ENCODE measurements at places on chromosomes 5 and 9.

- no peak for DNase-seq
Observed at GRCh38 chr5:93117751-93118531, 463.1 kb downstream of the NR2F1-AS1 start.

DNA sequence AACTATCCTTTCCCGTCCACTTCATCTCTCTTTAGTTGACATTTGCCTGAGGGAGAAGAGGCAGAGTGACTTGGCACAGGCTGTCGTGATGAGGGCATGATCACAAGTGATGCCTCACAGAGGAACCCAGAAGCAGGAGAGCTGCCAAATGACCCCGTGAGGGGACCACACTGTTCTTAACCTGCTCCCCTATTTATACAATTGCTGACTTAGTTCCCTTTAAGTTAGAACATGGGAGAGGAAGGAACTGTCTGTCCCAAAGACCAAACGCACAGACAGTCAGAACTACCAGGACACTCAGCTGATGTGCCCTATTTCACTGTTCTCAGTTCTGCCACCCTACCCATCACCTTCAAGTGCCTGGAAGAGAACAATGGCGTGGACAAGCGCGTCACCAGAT, 73.7 kb downstream of the SLC1A3 start:
- DNase-seq, result no peak

DNA sequence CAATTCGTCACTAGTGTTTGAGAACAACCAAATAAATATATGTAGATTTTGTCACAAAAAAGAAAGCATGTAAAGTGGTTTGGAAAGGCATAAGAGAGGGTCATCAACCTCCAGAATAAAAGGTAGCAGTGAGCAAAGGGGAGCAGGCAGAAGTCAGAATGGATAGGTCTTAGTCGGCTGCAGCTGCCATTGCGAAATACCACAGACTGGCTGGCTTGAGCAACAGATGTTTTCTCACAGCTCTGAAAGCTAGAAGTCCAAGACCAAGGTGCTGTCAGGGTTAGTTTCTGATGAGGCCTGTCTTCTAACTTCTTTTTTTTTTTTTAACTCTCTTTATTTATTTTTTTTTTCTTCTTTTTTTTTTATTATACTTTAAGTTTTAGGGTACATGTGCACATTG, 208.1 kb upstream of the PIK3R1 start:
- peak; percentile 8 for DNase-seq

GRCh38 chr9:128729766-128730517, 6.0 kb upstream of the ZDHHC12 start:
- DNase-seq, result no peak

- DNase-seq, result peak; percentile 12
Observed at GRCh38 chr5:102809033-102809432, 53.9 kb downstream of the PAM start.

- peak; percentile 73 for DNase-seq
Observed at GRCh38 chr9:107484117-107484723, 5.3 kb downstream of the KLF4 start.

DNA sequence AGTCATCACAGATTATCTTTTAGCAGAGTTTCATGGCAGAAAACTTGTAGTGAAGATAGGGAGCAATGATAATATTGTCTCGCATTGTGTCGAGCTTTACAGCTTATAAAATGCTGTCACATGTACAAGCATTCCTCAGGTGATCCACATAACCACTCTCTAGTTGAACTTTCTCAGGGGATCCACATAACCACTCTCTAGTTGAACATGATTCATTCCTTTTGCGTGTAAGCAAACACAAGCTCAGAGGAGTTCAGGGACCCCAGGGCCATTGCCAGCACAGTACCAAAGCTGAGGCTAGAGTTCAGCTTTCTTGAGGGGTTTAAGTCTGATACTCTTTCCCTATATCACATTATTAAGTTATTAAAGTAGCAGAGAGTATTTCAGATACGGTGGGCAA, 86.7 kb downstream of the CDH6 start:
- no peak for DNase-seq

- DNase-seq, result peak; percentile 66
Observed at GRCh38 chr5:146291421-146292074, 47.1 kb upstream of the POU4F3 start.

GRCh38 chr5:143126174-143127019, 277.1 kb downstream of the NR3C1 start:
- no peak for DNase-seq

GRCh38 chr5:150244209-150244608, 45.4 kb downstream of the CAMK2A start:
- no peak for DNase-seq

DNA sequence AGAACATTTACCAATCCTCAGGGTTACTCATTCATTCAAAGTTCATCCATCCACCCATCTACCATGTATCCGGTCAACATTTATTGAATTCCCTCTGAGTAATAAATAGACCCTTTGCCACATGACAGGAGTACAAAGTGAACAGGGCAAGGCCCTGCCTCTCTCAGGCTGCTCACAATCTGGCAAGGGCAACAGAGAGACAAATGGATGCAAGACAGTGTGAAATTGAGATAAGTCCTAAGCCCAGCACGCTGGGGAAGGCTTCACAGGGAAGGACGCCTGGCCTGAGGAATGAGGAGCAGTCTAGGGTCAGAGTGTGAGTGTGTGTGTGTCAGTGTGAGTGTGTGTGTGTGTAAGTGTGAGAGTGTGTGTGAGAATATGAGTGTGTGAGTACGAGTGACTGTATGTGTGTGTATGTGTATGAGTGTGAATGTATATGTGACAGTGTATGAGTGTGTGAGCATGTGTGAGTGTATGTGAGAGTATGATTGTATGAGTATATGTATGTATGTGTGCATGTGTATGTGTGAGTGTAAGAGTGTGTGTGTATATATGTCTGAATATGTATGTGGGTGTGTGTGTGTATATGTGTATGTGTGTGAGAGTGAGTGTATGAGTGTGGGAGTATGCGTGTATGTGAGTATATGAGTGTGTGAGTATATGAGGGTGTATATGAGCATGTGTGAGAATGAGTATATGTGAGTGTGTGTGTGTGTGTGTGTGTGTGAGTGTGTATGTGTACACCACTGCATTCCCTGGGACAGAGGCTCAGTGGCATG, 145.6 kb downstream of the FSTL4 start:
- DNase-seq, result no peak

DNA sequence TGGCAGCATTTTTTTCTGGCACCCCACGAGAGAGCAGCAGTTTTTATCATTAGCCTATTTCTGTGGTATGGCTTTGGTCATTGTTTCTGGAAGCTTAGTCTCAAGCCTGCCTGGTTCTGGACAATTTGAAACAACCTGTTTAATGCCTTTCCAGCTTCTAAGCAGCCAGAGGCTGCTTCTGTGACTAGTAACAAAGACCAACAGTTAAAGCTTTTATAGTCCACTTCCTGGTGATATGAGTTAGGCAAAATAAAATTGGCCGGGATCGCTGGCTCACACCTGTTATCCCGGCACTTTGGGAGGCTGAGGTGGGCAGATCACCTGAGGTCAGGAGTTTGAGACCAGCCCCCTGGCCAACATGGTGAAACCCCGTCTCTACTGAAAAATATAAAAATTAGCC, 24.0 kb downstream of the LYRM7 start:
- no peak for DNase-seq

GRCh38 chr5:6667648-6668047, 34.4 kb downstream of the SRD5A1 start:
- DNase-seq, result no peak

- DNase-seq, result peak; percentile 22
Observed at GRCh38 chr9:74577956-74578355, 80.8 kb downstream of the RORB start.

- no peak for DNase-seq
Observed at GRCh38 chr5:114266374-114266773, 95.5 kb upstream of the KCNN2 start.

GRCh38 chr9:16915126-16915831, 44.8 kb upstream of the BNC2 start:
- DNase-seq, result no peak

- no peak for DNase-seq
Observed at GRCh38 chr9:36870960-36871359, 163.1 kb downstream of the PAX5 start.

GRCh38 chr9:129988607-129989361, 54.2 kb downstream of the FNBP1 start:
- DNase-seq, result no peak

GRCh38 chr5:12272389-12272788, 368.1 kb upstream of the CTNND2 start:
- DNase-seq, result peak; percentile 28

GRCh38 chr5:143004361-143005145, 234.4 kb downstream of the ARHGAP26 start:
- peak; percentile 59 for DNase-seq

- peak; percentile 83 for DNase-seq
Observed at GRCh38 chr5:76544268-76544926, 78.8 kb downstream of the F2RL2 start.

DNA sequence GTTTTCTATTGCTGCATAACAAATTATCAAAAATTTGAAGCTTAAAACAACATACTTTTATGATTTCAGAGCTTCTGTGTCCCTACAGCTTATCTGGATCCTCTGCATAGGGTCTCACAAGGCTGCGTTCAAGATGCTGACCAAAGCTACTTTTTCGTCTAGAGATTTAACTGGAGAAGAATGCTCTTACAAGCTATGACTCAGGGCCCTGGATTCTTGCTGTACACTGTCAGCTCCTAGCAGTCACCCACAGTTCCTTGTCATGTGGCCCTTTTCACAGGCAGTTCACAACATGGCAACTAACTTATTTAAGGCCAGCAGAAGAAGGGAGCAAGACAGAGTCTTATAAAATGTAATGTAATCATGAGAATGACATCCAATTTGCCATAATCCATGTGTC, 70.8 kb upstream of the FAM174A start:
- DNase-seq, result no peak

- DNase-seq, result no peak
Observed at GRCh38 chr5:178129296-178129695, 1.5 kb upstream of the RMND5B start.

DNA sequence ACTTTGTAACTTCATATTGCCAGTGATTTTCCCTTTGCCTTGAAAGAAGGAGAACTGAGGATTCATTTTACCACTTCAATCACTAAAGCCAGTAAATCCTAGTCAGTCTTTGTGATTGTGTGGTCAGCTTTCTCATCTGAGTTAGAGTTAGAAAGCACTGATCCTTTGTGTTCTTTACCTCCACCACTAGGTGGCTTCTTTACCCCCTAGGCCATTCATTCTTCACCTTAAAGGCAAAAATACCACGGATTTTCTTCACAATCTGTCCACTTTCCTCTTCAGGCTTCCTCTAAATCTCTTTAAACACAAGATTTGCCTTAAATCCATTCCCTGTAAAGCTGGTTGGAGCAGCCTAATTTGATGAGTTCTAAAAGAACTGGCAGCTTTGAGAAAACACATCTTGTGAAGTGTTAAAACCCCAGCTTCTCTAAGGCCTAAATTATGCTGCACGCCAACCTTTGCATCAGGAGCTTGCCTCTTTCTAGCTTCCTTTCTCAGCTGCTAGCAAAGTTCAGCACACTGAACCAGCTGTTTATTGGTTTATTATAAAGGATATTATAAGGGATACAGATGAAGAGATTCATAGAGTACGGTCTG, 20.4 kb downstream of the BDP1 start:
- peak; percentile 37 for DNase-seq

DNA sequence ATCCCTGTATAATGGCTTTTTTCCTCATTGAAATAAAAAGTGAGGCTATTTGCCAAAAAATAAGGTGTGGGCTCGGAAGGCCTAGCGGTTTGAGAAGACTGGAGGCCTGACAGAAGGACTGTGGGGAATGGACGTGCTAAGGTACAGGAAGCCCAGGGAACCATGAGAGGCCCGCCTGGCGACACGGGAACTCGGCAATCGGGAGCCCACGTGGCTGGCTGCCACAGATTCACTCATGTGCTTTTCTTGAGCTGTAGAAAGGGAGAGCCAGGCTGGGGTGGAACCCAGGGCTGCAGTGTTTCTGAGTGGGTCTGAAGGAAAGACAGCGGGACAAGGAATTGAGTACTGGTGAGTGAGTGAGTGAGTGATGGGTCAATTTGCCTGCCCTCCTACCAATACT, 11.9 kb upstream of the DDX41 start:
- no peak for DNase-seq

- DNase-seq, result peak; percentile 88
Observed at GRCh38 chr9:125374443-125375309, 113.0 kb downstream of the GAPVD1 start.

DNA sequence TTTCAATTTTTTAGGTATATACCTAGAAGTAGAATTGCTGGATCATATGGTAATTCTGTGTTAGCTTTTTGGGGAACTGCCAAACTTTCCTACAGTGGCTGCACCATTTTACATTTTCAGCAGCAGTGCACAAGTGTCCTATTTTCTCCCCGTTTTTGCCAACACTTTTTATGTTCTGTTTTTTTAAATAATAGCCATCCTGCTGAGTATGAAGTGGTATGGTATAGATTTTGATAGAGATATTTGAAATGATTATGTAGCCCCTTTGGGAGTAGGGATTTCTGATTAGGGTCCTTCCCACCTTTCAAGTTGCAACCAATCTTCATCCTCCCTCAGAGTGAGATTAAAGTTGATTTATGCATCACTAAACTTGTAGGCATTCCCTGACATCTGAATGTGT, 76.5 kb downstream of the ARHGEF28 start:
- no peak for DNase-seq

DNA sequence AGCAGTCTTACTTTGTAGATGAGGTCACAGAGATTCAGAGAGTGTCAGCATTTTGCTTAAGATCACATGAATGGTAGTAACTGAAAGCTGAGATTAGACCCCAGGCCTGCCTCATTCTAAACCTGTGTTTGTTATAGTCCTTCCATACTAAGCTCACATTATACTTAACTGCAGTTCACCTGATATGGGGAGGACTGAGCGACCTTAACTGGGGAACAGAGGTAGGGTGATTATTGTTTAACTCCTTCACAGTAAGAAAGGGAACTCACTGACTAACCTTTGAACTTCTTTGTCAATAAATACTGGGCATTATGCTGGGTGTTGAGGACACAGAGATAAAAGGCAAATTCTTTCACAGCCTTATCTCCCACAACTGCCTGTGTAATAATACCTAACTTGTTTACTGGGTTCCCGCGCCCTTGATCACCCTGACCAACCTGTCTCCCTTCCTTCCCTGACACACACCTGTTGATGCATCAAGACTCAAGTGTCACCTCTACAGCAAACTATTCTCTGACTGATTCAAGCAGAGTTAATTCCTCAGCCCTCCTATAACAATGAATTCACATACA, 27.2 kb downstream of the DEPDC1B start:
- no peak for DNase-seq

- DNase-seq, result no peak
Observed at GRCh38 chr9:29297592-29297991, 1724.3 kb upstream of the C9orf72 start.

GRCh38 chr9:5557606-5558587, 47.6 kb downstream of the PDCD1LG2 start:
- DNase-seq, result no peak

GRCh38 chr5:68714810-68715209, 379.0 kb upstream of the SLC30A5 start:
- DNase-seq, result no peak

GRCh38 chr9:109010746-109011145, 2.6 kb downstream of the CTNNAL1 start:
- DNase-seq, result no peak

- no peak for DNase-seq
Observed at GRCh38 chr5:45578270-45578669, 117.9 kb downstream of the HCN1 start.
